NCI-H1417 (cell line): ENCODE measurements at places on chromosomes 4 and X.

DNA sequence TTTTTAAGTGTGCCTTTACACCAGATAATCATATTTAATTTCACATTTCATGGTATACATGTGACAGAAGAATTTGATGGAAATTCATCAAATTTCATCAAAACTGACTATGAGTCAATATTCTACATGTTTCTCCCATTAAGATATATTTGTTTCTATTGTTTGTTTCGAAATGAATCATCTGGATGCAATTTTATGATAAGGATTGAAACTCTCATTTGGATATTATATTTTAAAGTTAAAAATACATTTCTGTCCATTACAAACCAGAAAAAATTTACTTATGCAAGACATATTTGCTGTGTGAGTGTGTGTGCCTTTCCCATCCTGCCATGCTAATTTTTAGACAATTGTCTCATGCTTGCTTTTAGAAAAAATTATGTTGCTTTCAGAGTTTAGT is 52.2 kb downstream of the SULT1B1 start:
- DNase-seq, result no peak

GRCh38 chr4:43843501-43843900 is 605.1 kb downstream of the KCTD8 start:
- DNase-seq, result no peak

DNA sequence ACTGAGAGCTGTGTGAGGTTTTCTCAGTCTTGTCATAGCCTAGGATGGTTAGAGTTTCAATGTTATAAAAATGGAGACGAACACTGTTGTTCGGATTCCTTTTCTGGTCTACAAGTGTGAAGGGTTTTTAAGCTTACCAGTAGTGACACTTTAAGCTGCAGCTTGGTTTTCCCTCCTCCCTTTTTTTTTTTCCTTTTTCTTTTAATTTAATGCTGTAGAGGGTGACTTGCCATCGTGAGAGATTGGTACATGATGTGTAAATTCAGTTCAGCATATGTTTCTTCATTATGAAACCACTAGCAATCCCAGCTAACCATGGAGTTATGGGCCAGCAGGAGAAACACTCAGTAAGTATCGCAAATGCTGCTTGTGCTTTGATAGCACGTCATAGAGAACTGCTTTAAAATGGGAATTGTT is 165.0 kb downstream of the RAPGEF2 start:
- no peak for DNase-seq

DNA sequence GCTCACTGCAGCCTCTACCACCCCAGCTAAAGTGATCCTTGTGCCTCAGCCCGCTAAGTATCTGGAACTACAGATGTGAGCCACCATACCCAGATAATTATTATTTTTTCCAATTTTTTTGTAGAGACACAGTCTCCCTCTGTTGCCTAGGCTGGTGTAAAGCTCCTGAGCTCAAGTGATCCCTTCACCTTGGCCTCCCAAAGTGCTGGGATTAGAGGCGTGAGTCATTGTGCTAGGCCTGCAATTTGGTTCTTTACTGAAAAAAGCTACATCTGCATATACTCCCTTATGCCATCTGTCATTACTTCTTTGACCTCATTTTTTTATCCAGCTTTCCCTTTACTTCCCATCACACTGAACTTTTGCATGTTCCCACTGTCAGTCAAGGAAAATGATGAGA is 2012.4 kb upstream of the IGFBP7 start:
- no peak for DNase-seq

DNA sequence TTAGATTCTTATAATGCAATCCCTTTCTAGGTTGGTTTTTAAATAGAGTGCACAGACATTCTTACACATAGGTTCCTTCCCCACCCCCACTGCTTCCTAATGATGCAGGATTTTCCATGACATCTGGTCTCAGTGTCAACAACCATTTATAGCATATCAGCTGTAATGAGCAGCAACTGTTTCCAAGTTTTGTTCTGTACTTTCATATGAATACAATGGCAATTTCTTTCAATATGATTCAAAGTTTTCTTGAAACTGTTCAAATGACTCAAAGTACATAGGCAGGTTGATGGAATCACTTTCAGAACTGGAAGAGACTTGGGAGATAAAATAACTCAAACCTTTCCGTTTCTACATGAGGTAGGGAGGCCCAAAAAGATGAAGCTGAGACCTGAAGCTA is 220.7 kb downstream of the CAMK2D start:
- no peak for DNase-seq

- no peak for DNase-seq
Measured at GRCh38 chr4:32988165-32988811, 2268.1 kb downstream of the PCDH7 start.

GRCh38 chr4:96833831-96834230 is 993.9 kb downstream of the PDHA2 start:
- DNase-seq, result no peak

DNA sequence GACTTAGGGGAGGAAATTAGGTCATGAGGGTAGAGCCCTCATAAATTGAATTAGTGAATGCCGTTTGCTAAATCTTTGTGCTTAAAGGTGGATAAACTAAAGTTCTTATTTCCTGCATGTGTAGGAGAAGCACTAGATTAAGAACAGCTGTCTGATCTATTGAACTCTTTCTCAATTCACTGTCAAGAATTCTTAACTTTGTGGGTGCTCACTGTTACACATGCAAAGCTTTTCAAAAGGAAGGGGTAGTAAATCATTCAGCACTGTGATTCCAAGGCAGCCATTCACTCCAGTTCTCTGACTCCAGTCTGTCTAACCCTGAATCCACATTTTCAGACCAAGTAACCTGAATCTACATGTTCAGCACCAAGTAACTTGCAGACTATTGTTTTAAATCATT is 1520.1 kb downstream of the PCDH18 start:
- no peak for DNase-seq

DNA sequence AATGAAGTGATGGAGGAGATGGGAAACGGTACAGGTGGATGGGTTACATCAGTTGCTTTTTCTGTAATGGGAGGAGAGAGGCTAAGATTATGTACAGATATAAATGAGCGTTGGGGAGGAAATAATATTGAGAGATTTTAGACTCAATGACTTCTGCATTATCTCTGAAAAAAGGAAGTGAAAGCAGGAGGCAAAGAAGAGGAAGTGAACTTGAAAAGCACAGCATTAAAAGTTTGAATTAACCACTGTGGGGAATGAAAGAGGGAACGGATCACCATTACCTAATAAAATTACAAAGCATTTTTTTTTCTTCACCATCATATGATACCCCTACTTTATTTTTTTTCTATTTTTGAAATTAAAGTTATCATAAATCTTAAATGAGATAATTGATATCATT is 1025.5 kb downstream of the RPA4 start:
- no peak for DNase-seq

GRCh38 chr4:183961795-183962194 is 56.7 kb downstream of the STOX2 start:
- peak; percentile 82 for DNase-seq

- DNase-seq, result no peak
Measured at GRCh38 chr4:168794881-168795280, 215.2 kb downstream of the CBR4 start.
